ENCODE measurements at places on chromosomes 5 and 9.

- no peak for DNase-seq
Measured at GRCh38 chr5:57750282-57750681, 267.7 kb upstream of the ACTBL2 start.

DNA sequence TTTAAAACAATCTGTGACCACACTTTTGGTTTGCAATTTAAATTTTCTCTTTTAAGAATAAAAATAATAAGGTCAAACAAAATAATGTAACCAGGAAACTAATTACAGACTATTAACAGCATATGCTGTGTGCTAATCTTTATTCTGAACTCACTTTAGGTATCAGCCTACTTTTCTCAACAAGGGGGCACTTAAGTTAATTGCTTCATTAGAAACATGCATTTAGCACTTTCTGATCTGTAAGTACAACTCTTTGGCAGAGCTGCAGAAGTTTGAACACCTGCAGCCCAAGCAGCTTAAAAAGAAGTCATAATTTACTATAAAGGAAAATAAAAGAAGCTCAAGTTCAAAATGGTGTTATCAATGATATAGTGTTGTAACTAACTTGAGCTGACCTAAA lies 21.7 kb downstream of the XRCC4 start:
- DNase-seq: no peak

- no peak for DNase-seq
Measured at GRCh38 chr5:1144089-1144488, 32.2 kb upstream of the SLC12A7 start.

DNA sequence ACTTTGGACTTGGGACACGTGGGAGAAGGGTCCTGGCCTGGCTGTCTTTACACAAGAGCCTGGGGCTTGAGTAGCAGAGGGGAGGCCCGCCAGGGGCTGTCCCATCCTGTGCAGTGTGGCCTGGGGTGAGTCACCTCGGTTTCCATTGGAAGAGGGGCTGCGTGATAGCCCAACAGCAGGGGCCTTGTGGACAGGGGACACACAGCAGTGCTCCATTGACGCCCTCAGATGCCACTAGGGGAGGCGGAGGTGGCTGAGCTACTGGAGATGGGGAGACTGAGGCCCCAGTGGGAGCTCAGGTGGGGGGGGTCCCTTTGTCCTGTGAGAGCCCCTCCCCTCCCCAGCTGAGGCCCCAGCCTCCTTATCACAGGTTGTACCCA lies 50.0 kb upstream of the RNU6ATAC start:
- no peak for DNase-seq
